H1 (cell line): ENCODE measurements at places on chromosomes 3 and 15.

GRCh38 chr3:196339493-196340254 is 1.5 kb upstream of the TM4SF19 start:
- no peak for DNase-seq

DNA sequence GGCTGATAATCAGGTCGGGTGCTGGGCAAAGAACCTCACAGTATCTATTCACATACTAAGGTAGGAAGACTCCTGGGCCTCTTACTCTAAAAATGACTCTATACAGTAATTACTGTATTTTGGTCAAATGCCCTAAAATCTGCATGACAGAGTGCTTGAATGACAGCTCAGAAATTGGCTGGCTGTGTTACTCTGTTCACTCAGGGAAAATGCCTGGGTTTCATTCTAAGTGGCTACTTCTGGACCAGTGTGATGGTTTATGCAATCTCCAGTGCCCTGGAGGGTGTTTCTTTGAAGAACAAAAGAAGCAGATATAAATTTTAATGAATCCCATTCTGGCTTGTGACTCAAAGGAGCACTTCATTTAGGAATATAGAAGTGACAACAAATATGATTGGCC is 2.2 kb downstream of the GABRR3 start:
- DNase-seq, result no peak

GRCh38 chr3:5022966-5023776 is 43.9 kb downstream of the BHLHE40 start:
- no peak for DNase-seq

- DNase-seq, result no peak
These were observed 11.6 kb downstream of the FBXO40 start for GRCh38 chr3:121604759-121605158.

DNA sequence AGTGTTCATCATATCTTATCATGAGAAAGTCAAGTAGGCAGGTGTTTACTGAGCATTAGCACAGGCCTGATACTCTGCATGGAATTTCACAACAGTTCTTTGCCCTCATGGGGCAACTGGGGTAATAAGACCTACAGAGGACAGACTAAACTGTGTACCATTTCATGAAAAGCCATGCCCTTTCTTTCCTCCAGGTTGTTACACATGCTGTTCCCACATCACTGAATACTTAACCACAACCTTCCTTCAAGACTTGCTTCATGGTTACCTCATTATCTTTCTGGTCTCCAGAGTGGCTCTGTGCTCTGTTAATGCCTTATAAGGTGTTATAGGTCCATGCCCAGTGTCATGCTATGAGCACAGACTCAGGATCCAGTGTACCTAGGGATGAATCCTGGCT is 28.2 kb upstream of the RSL24D1 start:
- no peak for DNase-seq

DNA sequence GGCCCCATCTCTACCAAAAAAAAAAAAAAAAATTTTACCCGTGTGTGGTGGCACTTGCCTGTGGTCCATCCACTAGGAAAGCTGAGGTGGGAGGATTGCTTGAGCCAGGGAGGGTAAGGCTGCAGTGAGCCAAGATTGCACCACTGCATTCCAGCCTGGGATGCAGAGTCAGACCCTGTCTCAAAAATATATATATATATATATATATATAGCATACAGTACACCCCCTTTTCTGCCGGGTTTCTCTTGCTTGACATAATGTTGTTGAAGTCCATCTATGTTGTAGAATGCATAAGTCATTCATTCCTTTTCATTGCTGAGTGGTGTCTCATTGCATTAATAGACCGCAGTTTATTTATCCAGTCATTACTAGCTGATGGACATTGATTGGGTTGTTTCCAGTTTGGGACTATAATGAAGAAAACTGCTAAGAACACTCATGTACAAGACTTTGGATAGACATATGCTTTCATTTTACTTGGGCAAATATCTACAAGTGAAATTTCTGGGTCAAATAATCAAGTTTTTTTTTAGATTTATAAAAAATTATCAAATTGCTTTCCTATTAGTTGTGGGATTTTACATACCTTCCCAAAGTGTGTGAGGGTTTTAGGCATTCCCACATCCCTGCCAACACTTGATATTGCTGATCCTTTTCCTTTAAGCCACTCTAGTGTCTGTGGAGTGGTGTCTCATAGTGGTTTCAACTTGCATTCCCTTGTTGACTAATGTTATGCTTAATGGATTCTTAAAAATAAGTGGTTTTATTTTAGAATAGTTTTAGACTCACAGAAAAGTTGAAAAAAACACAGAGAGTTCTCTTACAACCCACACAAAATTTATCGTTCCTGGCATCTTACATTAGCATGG is 2.1 kb upstream of the PRR20G start:
- DNase-seq, result no peak

- DNase-seq, result no peak
These were observed 13.2 kb upstream of the PIK3R4 start for GRCh38 chr3:130759692-130760338.

DNA sequence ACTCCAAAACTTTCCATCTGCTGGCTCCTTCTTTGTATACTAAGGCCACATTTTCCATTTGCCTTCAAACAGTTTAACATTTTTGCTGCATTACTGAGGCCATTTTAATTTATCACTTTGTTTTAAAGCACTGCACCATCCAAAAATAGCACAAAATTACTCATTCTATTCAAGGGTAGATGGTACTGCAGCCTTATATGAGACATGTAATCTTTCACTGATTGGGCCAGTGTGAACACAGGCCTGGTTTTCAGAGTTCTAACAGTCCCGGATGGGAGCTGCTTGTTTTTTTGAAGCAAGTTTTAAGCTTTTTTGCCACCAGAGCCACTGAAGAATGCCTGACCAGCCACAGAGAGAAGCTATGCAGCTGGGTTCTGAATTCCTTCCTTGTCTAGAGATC is 172.3 kb upstream of the TSC22D2 start:
- no peak for DNase-seq

- DNase-seq, result no peak
These were observed 955 bp downstream of the CDCP1 start for GRCh38 chr3:45145223-45145622.
